ENCODE measurements at places on chromosomes 5 and 9.

DNA sequence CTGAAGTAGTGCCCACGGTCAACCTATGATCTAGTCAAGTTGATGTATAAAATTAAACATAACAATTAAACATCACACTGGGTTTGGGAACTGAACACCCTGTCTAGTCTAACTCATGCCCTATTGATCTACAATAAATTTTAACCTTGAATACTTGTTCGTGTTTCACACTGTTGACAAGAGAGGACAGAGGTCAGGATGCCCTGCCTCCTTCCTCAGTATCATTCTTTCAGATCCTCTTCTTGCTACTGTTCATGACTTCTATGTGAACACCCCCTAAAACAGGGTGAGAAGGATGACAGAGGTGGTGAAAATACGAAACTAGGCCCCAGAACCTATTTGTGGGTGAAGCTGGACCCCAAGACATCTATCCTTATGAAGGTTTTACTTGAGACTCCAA is 8.1 kb upstream of the MAT2B start:
- no peak for DNase-seq

GRCh38 chr9:70534471-70534870 is 120.0 kb upstream of the KLF9 start:
- DNase-seq, result no peak

GRCh38 chr5:4383518-4384198 is 756.5 kb upstream of the ADAMTS16 start:
- no peak for DNase-seq

DNA sequence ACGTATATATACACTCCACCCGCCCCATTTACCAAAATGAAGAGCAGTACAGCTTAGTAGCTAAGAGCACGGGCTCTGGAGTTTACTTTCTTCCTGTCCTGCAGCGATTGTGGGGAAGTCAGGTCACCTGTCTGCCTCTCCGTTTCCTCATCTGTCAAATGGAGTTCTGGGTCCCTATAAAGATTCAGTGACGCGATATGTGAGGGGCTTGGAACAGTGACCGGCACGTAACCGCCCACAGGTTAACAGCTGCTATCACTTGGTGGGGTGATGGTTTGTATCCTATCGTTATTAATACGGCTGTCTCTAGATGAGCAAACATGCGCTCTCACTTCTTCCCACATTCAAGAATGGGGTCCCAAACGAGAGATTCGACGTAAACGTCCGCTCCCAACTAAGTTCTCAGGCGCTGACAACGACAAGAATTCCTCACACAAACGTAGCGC is 426 bp downstream of the FAM114A2 start:
- no peak for DNase-seq

- DNase-seq, result no peak
Observed at GRCh38 chr9:130917168-130917960, 20.8 kb upstream of the QRFP start.

DNA sequence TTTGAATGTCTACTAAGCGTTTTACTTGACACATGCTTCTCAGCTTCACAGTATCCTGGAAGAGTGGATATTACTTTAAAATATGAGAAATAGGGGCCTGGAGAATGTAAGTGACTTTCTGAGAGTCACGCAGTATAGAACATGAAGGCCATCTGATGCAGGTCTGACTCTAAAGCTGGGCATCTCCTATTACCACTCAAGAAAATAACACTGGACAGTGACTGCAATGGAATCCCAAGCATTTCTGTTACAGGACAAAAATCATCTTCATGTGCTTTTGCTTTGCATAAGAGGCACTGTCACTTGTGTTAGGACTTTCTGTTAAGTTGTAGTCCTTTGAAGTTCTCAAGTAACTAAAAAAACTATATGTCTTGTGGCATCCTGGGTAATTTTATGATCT is 335.5 kb downstream of the FBXL7 start:
- DNase-seq, result no peak

DNA sequence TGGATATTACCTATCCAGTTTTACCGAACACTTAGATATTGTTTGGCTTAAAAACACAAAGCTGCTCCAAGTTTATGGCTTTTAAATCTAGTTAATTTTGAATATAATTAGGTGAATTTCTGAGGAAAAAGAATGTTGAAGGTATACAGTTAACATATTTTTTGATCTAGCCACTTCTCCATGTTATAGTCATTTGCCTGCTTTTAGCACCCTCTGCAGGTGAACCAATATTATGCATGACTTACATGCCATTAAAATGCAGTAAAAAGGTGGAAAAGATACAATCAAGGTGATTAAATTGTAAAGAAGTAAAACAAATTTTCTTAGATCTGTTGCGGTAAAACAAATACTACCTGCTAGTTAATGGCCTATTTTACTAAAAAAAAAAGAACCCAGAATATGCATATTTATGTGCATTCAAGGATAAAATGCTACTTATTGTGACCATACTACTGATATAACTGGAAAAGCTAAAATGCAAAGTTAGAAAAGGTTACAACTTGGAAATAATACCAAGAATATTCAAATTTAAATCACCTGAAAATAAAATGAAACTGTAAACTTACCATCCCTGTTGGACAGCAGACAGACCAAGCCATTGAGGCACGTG is 132.1 kb downstream of the AP3B1 start:
- DNase-seq, result no peak

DNA sequence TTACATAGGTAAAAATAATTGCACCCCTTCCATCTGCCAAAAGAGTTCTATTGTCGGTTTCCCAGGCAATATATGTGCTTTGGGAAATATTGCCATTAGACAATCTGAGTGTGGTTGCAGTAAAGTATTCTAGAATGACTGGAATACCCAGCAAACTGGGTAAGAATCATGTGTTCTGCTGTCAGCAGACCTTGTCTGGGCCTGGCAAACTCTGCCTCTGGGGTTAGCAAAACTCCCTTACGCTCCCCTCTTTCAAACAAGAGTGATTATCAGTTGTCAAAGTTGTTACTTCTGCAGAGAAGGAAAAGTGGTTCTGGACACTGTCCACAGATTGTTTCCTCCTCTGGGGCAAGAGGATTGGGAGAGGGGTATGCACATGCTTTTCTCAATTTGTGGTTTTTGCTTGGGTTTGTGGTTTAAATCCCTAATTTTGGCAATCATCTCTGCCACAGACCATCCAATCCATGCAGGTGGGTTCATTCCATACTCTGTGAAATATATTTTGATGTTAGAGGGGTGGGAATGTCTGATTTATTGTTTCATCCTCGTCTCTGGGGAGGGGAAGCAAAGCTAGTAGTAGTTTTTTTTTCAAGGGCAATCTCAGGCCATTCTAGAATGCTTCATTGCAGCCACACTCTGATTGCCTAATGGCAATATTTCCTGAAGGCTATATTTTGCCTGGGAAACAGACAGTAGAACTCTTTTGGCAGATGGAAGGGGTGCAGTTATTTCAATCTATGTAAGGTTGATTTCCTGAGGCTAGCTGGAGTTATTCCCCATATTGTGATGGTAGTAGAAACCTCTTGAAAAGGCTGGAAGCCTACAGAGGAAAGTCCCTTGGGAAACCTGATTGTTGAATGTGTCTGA is 24.0 kb upstream of the TNFSF15 start:
- DNase-seq, result no peak

- no peak for DNase-seq
Observed at GRCh38 chr9:132381966-132382541, 24.6 kb downstream of the TTF1 start.

DNA sequence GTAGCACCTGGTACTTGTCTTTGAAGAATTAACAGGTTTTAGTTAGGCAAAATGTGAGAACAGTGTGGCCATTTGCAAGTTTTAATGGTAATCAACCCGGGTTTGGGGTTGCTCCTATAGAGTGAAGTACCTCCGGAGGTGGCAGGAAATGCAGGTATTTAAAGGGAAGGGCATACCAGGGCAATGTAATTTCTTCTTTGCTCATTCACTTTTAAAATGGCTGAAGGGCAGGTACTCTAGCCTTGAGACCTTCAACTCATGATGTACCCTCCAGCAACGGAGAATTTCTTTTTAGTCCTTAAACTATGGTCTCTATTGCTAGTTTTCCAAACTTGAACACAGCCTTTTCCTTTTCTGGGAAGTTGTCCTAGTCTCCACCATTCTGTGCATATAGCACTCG is 1.3 kb upstream of the HSPA4 start:
- DNase-seq, result no peak
